ENCODE measurements at places on chromosomes 13 and 19. TPM values are rescaled to one million over a fixed set of nuclear protein-coding genes. Genes with fewer than 3 reads are reported as not detected.

DNA sequence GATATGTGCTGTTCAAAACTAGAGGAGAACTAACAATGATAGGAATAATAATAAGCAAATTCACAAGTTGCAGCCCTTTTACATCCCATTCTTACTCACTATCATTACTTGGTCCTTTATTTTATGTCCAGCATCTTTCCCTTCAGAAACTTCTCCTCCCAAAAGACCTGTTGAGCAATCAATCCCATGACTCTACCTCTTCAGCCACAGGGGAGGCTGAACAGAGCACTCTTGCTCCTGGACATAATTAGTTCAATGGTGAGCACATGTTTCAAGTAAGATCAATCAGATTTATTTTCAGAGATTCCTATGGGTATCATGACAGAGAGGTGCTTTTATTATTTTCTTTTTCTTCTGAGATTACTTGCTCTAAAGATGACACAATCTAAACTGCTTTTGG lies 260.0 kb downstream of the COG6 start:
- no peaks in the 10 kb centered on the region for H3K36me3 ChIP-seq
- H3K27ac ChIP-seq = no peak overlapping the region
- no peak overlapping the region for H3K4me3 ChIP-seq
- no peaks in the 10 kb centered on the region for H3K27me3 ChIP-seq
- no peaks in the 10 kb centered on the region for H3K4me1 ChIP-seq

DNA sequence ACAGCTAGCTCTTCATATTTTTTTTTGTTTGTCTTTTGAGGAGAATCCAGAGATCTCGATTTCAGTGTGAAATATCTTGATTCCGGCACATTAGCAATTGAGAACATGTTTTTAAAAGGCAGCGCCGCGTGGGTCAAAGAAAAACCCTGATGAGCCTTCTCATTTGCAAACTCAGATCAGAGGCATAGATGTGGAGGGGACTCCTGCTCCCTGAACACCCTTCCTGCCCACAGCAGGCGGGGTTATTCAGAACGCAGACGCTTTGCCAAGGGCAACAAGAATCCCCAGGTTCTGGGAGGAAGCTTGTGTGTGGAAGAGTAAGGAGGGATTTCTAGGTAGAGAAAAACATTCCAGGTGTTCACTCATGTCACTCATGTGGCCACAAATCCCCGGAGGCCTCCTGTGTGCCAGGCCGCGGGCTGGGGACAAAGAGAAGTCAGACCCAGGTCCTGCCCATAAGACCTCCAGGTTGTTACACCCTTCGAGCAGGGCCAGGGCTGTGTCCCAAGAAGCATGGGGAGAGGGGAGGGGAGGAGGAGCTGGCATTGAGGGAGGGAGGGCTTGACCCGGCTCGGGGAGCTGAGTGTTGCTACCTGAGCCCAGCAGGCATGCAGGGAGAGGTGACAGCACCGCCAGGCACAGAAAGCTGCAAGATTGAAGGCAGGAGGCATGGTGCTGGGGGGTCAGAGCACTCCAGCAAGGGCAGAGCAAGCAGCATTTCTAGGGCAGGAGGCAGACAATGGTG lies 15.9 kb upstream of the IGLON5 start:
- H3K27me3 ChIP-seq = no peaks in the 10 kb centered on the region
- no peak overlapping the region for H3K27ac ChIP-seq
- no peaks in the 10 kb centered on the region for H3K36me3 ChIP-seq
- H3K4me3 ChIP-seq = no peak overlapping the region
- no peak for DNase-seq
- no peaks in the 10 kb centered on the region for H3K4me1 ChIP-seq

DNA sequence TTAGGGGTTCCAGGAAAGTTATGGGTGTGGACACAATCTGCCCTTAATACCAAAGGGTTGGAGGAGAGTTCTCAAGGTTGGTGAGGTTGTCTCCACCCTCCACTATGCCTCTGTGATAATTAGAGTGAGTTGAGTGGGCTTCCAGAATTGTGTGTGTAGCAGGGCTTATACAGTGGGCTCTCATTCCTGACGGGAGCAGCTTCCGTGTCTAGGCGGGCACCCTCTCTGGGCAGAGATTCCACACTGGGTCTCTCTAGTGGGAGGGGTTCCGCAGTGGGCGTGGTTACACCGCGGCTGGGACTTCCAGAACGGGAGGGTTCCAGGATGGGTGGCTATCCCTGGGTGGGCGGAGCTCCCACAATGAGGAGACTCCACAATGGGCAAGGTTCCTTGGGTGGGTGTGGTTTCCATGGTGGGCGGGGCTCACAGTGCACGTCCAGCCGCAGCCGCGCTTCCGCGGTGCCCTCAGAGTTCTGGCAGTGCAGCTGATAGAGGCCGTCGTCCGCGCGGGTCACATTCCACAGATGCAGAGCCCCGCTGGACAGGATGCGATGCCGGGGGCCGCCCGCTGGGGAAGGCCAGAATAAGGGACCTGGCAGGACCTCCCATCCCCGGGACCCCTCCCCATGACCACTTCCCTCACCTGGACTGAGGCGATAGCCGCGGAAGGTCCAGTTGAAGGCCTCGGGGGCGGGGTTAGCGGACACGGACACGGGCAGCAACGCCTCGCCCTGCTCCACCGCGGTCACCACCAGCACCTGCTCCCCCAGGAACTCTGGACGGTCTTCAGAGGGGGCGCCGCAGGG lies 8.4 kb downstream of the NPHS1 start:
- H3K4me1 ChIP-seq = no peaks in the 10 kb centered on the region
- no peak overlapping the region for H3K4me3 ChIP-seq
- no peak for DNase-seq

The PCDH20 gene
- 1.5 TPM for total RNA-seq
